Liver (tissue), 10 donors: ENCODE measurements at places on chromosomes 4 and X. TPM values are rescaled to one million over a fixed set of nuclear protein-coding genes. Genes with fewer than 3 reads are reported as not detected.

- H3K4me1 ChIP-seq = no peaks in the 10 kb centered on the region
- H3K27ac ChIP-seq = no peak overlapping the region
- H3K4me3 ChIP-seq = no peak overlapping the region
- no peaks in the 10 kb centered on the region for H3K27me3 ChIP-seq
- no peaks in the 10 kb centered on the region for H3K36me3 ChIP-seq
- no peak for DNase-seq
These were observed 1434.6 kb downstream of the C4orf33 start for GRCh38 chr4:130530505-130530904.

DNA sequence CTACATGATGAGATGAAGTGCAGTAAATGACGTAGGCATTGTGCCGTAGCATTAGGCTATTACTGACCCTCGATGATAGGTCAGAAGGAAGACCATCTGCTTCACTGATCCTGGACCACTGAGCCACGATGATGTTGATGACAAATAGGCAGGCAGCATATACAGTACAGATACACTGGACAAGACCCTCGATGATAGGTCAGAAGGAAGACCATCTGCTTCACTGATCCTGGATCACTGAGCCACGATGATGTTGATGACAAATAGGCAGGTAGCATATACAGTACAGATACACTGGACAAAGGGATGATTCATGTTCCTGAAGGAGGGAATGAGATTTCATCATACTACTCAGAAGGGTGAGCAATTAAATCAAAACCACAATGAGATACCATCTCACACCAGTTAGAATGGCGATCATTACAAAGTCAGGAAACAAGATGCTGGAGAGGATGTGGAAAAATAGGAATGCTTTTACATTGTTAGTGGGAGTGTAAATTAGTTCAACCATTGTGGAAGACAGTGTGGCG lies 50.9 kb downstream of the BEND4 start:
- no peaks in the 10 kb centered on the region for H3K36me3 ChIP-seq
- H3K4me1 ChIP-seq = no peaks in the 10 kb centered on the region
- H3K4me3 ChIP-seq = no peak overlapping the region
- no peak for DNase-seq
- H3K27ac ChIP-seq = no peak overlapping the region

DNA sequence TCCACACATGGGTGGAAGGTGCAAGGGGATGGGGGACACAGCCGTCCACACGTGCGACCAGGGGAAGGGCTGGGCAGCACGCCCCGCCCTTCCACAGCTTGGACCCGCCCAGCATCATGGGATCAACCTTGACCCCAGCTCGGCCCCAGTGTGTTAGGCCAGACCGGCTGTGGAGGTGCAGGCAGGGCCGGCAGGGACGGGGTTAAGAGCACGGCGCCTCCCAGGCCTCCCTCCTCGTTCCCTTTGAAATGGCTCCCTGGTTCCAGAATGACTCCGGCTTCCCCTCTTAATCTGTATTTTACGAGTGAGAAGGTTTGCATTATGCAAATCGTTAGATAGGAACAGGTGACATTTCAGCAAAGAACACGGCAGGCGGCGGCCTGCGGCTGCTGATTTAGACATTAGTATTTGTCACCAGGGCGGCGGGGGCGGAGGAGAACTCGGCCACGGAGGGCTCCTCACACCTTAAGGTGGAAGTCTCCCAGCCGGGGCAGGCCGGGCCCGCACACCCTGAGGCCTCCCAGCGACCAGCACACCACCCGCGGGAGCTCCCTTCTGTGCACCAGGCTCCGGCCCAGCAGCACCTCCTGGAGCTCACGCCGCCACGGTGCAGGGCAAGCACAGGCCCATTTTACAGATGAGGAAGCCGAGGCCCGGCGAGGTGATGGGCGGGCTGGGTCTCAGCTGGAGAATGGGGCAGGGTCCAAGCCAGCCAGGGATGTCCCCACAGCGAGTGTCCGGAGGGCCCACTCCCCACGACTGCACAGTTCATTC lies 116.1 kb downstream of the FAM53A start:
- H3K36me3 ChIP-seq = no peaks in the 10 kb centered on the region
- peaks cover 4% of the 10 kb centered on the region for H3K27me3 ChIP-seq
- no peak overlapping the region for H3K27ac ChIP-seq
- H3K4me1 ChIP-seq = no peaks in the 10 kb centered on the region

Gene ADH1C
- total RNA-seq = 74.3 TPM

GRCh38 chr4:182015893-182016292 lies 227.3 kb upstream of the TENM3 start:
- no peak overlapping the region for H3K27ac ChIP-seq
- H3K4me3 ChIP-seq = no peak overlapping the region
- DNase-seq = no peak
- H3K4me1 ChIP-seq = no peaks in the 10 kb centered on the region
- H3K36me3 ChIP-seq = no peaks in the 10 kb centered on the region

Gene C4orf36
- not detected for total RNA-seq

Gene KIAA1210
- total RNA-seq = not detected

GRCh38 chr4:7161721-7162214 lies 30.6 kb upstream of the SORCS2 start:
- H3K36me3 ChIP-seq = no peaks in the 10 kb centered on the region
- DNase-seq = no peak

- H3K27ac ChIP-seq = no peak overlapping the region
- DNase-seq = no peak
- peaks cover 39% of the 10 kb centered on the region for H3K4me1 ChIP-seq
- no peaks in the 10 kb centered on the region for H3K27me3 ChIP-seq
- peaks cover 3% of the 10 kb centered on the region for H3K36me3 ChIP-seq
These were observed 4.0 kb upstream of the KANTR start for GRCh38 chrX:53089925-53090324.

- no peaks in the 10 kb centered on the region for H3K4me1 ChIP-seq
- H3K36me3 ChIP-seq = no peaks in the 10 kb centered on the region
- no peaks in the 10 kb centered on the region for H3K27me3 ChIP-seq
These were observed 269.4 kb upstream of the FAT4 start for GRCh38 chr4:125045311-125045710.

DNA sequence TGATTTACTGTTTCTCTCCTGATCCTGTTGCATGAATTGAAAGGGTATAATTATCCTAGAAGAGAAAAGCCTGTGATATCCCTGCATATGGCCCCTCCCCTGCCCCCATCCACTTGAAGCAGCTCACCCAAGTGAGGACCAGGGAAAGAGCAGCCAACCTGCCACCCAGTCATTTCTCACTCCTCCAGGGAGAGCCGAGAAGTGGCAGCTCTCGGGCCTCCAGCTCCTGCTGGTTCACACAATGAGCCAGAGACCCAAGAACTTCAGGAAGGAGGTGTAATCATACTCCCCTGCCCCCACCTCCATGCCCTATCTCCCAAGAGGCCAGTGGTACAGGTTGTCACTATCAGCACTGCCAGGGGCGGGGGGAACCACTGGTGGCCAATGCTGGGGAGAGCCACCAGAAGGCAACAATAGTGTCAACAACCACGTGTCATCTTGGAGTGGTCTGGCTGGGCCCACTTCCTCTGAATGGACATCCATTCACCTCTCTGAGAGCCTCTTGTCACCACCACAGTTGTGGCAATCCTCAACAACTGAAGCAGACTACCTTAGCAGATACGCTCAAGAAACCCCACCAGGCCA lies 42.9 kb downstream of the APOO start:
- H3K27ac ChIP-seq = no peak overlapping the region
- no peaks in the 10 kb centered on the region for H3K27me3 ChIP-seq
- H3K4me1 ChIP-seq = peaks cover 2% of the 10 kb centered on the region

DNA sequence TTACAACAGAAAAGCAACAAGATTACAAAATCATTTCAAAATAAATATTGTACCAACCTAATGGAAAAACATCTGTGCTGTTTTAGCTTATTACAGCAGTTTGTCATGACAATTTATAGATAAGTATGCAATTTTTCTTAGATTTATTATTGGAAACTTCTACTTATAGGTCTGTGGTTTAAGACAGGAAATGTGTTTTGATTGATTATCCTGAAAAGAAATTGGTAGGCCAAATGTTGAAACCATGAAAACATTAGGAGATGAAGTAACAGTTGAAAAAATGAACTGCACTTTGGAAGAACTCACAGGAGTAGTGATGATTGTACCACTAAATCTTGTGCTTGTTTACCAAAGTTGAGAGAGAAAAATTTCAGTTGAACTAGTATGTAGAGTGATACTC lies 162.2 kb upstream of the GIMD1 start:
- no peaks in the 10 kb centered on the region for H3K27me3 ChIP-seq
- no peaks in the 10 kb centered on the region for H3K4me1 ChIP-seq
- no peaks in the 10 kb centered on the region for H3K36me3 ChIP-seq
- DNase-seq = no peak
- no peak overlapping the region for H3K4me3 ChIP-seq
- no peak overlapping the region for H3K27ac ChIP-seq

Gene TCEAL9
- total RNA-seq = 7.7 TPM

DNA sequence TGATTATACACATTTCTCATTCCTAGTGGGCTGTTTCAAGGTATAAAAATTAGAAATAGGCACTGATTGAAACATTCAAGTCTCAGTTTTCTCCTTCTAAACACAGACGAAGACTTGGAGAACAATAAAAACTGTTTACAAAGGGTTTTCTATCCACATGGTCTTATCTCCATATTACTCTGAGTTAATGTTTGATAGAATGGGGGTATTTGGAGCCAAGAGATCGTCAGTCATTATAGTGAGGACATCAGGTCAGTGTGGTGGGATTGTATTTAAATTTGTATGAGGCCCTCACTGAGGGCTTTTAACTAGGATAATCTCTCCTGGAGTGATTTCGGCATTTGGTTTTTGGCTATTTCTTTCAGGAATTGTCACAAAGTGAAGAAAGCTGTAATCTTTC lies 16.4 kb upstream of the DYNLT3 start:
- peak overlapping the region; percentile 3 for H3K27ac ChIP-seq
- H3K4me3 ChIP-seq = no peak overlapping the region

GRCh38 chr4:42628740-42629139 lies 28.2 kb downstream of the ATP8A1 start:
- no peaks in the 10 kb centered on the region for H3K27me3 ChIP-seq
- DNase-seq = no peak
- H3K36me3 ChIP-seq = no peaks in the 10 kb centered on the region
- H3K4me1 ChIP-seq = no peaks in the 10 kb centered on the region
- no peak overlapping the region for H3K27ac ChIP-seq
- H3K4me3 ChIP-seq = no peak overlapping the region

- H3K4me1 ChIP-seq = no peaks in the 10 kb centered on the region
- no peak for DNase-seq
- no peak overlapping the region for H3K4me3 ChIP-seq
- H3K36me3 ChIP-seq = no peaks in the 10 kb centered on the region
These were observed 76.9 kb downstream of the PJA1 start for GRCh38 chrX:69088171-69088938.

DNA sequence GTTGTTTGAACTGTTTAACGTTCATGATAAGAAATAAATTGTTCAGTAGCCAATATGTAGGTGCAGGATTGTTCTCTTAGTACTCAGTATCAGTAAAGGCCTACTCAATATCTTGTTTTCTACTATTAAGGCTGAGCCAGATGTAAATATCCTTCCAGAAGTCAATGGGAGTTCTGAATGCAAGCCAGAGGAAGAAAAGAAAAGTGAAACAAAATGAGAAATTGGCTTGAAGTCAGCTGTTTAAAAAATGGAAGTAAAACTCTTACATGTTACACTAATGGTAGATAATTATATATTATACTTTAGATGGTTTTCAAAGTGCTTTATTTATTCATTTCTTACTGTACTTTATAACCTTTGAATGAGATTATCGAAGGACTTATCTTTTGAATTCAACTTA lies 1417.9 kb downstream of the ADGRL3 start:
- no peak for DNase-seq
- H3K4me1 ChIP-seq = no peaks in the 10 kb centered on the region
- H3K27me3 ChIP-seq = no peaks in the 10 kb centered on the region
- no peak overlapping the region for H3K27ac ChIP-seq
- H3K36me3 ChIP-seq = no peaks in the 10 kb centered on the region

DNA sequence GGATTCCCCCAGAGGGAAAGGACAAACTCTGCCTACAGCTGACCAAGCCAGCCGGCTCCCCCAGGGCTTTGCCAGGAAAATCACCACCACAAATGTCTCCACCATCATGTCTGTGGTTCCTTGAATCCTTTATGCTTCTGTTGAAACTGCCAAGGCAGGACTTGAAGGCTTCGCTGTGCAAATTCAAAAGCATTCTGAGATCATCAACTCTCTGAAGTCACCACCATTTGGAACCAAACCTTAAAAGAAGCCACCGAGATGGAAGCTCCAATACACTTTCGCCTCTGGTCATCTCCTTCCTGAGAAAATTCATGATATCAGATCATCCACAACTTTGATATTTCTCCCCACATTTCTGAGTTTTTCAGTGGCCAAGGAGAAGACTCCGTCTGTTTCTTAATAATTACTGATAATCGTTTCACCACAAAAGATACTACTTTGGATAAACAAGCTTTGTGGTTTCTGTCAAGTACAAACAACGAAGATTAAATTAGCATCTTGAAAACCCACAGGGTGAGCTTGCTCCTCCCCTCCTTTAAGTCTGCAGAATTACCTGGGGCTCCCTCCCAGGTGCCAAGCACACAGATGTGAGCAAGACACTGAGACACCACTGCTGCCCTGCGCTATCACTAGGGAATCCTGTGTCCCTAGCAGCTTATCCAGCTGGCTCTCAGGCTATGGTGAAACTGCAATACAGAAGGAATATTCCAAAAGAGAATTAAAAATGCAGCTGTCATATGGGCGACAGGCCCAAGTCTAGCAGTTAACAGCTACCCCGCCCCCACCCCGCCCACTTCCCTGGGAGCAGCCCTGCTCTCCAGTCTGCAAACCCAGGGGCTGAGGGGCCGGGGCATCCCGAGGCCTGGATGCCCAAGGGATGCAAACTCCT lies 125.0 kb upstream of the TBL1X start:
- no peaks in the 10 kb centered on the region for H3K27me3 ChIP-seq
- peaks cover 29% of the 10 kb centered on the region for H3K4me1 ChIP-seq
- no peak overlapping the region for H3K4me3 ChIP-seq
- DNase-seq = no peak
- no peaks in the 10 kb centered on the region for H3K36me3 ChIP-seq

DNA sequence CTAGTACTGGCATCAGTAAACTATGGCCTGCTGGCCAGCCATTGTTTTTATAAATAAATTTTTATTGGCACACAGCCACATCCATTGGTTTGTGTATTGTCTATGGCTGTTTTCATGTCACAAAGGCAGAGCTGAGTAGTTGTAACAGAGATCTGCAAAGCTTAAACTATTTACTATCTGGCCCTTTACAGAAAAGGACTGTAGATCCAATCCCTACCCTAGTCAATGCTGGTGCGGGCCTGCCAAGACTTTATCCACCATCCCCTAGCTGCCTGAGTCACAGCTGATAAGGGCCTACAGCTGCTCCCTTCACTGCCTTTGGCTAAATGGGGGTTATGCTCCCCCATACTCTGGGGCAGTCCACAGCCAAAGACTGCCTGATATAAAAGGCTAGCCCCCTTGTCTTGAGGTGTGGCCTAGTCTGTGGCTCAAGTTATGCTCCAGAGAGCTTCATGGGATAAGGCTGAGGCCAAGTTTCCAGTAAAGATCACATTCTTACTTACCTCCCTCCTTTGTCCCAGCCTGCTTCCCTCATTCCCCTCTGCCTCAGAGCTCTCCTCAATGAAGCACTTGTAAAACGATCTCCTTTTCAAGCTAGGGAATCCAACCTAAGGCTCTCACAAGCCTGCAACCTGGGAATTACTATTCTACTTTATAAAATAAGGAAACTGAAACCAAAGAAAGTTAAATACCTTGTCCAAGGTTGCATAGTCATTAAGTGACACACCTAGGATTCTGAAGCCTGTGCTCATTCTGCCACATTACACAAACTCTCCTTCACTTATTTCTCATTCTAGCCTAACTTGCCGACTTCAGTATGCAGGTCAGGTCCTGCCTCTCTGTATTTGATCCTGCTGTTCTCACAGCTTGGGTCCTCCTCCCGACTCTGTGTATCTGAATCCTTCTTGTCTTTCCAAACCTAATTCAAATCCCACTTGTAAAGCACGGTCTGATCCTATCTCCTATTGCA lies 20.7 kb downstream of the ACE2 start:
- H3K27me3 ChIP-seq = no peaks in the 10 kb centered on the region
- H3K27ac ChIP-seq = no peak overlapping the region
- no peaks in the 10 kb centered on the region for H3K36me3 ChIP-seq
- H3K4me1 ChIP-seq = no peaks in the 10 kb centered on the region
- no peak overlapping the region for H3K4me3 ChIP-seq
